ENCODE measurements at places on chromosomes 1 and 21.

DNA sequence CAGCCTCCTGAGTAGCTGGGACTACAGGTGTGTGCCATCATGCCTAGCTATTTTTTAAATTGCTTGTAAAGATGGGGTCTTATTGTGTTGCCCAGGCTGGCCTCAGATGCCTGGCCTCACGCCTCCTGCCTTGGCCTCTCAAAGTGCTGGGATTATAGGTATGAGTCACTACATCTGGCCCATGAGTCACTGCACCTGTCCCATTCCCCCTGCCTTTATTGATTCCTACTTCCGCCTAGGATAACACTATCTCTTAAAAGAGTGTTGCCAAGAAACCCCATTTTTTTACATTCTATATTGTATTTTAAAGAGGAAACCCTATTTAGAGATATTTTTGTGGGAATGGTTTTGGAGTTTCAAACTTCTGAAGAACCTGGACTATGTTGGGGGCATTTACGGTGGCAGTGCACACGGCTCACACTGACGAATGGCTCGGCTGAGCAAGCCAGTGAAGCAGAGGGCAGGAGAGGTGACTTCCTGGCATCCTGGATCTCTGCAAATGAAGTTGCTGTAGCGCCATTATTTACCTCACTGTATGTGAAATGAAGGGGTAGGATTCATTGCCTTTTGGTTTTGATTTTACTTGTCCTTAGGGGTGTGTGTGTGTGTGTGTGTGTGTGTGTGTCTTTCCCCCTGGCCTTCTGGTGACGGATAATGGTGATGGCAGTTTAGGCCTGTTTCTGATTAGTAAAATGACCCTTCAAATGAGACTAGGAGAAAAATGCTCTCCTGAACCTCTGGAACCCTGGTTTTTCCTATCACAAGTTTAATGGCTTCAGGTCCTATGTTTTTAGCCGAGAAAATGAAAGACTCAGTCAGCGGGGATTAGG, 22.5 kb downstream of the KIF26B start:
- DNase-seq, result no peak

DNA sequence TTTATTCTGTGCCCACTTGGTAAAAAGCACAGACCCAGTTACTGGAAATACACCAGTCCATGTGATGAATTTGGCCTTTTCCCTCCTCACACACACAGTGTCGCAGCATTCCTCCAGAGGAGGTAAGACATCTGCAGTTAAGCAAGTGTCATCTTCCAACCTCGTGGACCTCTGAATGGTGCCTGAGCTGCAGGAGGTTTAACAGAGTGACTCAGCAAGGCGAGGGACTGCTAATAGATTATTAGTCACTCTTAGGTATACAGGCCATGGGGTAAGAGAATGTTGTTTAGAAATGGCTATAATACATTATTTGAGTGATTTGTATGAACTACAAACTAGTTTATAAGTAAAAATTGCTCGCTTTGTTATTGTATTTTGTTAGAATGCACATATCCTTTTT, 8.6 kb upstream of the LRRC8B start:
- DNase-seq, result no peak

DNA sequence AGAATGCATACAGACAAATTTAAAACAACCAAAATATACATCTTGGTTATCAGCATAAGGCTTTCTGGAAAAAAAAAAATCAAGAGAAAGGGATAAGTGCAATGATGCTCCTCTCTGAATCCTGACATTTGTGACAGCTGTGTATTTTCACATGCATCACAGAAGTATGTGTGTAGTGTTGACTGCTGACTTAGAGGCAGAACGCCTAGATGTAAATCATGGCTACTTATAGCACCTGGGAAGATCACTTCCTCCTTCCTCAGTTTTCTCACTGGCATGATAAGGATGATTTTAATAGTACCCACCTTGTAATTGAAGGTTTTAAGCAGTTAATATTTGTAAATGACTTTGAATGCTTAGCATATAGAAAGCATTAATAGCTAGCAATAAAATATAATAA, 112.5 kb downstream of the MRPL39 start:
- DNase-seq, result no peak

DNA sequence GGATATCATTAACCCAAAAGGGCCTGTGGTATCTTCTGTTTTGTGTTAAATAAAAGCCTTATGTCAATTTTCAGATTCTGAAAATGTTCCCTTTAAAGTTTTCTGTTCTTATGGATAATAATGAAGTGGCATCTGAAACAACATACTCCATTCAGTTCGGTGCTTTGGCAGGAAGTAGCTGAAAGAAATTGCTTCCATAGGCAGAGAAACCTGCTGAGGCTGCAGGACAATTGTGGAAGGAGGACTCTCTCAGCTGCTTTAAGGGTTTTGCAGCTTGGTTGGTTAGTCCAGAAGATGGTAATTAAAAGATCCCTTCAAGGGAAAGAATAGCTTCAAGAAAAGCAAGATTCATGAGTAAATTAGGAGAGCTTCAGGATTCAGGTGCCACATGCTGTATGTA, 30.5 kb upstream of the NRIP1 start:
- no peak for DNase-seq

GRCh38 chr1:147539122-147539575, 2.2 kb upstream of the BCL9 start:
- DNase-seq, result no peak

DNA sequence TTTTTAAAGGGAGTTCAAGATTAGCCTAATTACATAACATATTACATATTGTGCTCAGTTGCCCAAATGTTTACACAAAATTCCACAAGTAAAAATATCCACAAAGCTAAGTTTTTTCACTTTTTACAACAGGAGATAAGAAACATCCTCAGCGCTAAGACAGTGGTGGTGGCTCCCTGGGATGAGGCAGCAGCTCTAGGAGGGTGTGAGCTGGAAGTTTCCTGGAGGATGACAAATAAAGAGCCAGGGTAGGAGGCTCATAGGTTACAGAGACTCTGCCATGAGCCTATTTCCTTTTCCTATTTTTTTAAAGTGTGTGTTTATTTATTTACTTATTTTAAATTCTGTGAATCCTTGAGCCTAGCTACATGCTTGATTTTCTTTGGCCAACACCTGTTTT, 91.7 kb downstream of the COL24A1 start:
- DNase-seq, result no peak

DNA sequence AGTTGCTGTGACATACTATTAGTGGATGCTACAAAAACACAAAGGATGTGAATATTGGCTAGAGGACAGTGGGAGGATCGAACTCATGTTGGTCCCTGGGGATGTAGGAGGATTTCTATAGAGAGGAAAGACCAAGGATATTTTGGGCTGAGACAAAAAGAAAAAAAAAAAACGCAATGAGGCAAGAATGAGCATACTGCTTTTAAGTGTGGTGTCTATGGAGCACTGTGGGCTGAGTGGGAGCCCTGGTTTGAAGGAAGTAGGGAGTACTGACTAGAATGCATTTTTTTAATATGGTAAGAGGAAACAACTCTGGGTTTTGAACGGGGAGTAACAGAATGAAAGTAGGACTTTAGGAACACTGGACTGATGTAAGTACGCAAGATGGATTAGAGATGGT, 450.7 kb downstream of the NEGR1 start:
- DNase-seq, result no peak
